ENCODE measurements at places on chromosomes 4 and X.

- no peak for DNase-seq
Observed at GRCh38 chr4:149347139-149347538, 468.5 kb downstream of the IQCM start.

DNA sequence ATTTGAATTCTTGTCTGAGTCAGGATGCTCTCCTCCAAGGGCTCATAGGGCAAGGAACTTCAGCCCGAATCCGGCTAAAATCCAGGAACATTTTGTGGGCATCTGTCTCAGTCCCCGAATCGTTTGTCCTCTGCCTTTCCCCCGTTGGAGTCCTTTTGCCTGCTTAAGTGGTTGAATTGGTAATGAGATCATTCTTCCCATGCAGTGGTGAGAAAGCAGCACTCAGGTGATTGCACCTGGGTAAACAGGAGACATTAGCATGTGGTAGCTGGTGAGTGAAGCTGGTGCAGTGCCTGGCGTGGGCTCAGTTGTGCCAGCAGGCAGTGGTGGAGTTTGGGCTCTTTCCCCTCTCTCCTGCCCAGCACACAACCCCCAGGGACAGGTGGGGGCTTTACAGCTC is 61.9 kb upstream of the MTM1 start:
- no peak for DNase-seq

DNA sequence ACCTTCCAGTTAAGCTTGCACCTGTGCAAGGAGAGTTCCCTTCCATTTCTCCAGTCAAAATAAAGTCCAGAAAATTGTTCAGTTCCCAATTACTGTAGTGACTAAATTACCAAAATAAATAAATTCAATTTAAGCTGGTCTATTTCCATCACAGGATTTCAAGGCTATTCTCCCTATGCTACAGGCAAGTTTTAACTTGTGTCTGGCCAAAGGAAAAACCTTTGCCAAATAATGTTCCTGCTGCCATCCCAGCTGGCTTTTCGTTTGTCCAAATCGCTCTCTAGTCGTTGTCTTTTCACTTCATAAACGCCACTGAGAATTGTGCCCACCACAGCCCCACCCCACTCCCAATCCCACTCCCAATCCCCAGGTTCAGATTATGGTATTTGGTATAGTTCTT is 2.4 kb downstream of the KCTD8 start:
- no peak for DNase-seq

DNA sequence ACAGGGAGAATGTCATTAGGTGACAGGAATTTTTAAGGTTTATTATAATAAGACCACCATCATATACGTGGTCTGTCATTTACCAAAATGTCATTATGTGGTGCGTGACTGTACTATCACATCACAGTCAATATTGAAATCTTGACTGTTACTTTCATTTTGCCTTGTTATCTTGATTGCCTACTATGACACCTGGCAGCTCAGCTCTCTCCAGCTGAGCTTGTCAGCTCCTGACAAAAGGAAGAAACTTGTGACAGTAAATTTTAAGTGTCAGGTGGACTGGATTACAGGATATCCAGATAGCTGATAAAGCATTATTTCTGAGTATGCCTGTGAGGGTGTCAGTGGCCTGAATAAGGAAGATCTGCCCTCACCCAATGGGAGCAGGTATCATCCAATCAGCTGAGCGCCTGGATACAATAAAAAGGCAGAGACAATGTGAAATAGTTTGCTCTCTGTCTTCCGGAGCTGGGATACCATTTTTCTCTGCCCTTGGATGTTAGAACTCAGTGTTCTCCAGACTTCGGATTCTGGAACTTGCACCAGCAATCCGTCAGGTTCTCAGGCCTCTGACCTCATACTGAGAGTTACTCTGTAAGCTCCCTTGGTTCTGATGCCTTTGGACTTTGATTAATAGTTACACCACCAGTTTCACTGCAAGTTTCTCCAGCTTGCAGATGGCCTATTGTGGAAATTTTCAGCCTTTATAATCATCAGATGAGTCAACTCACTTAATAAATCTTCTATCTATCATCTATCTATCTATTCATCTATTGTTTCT is 1454.7 kb upstream of the IGFBP7 start:
- DNase-seq = no peak

- no peak for DNase-seq
Observed at GRCh38 chr4:14620567-14621141, 381.6 kb upstream of the CPEB2 start.
